ENCODE measurements at places on chromosomes 12 and 14. TPM values are rescaled to one million over a fixed set of nuclear protein-coding genes. Genes with fewer than 3 reads are reported as not detected.

The SMIM41 gene
- not detected for total RNA-seq

The KRT79 gene
- total RNA-seq: not detected

The SLC38A4 gene
- total RNA-seq: not detected

The ASCL1 gene
- not detected for total RNA-seq

The LRRC10 gene
- total RNA-seq: not detected

The KCNC2 gene
- total RNA-seq: not detected

The WNT1 gene
- total RNA-seq: 0.17 TPM

DNA sequence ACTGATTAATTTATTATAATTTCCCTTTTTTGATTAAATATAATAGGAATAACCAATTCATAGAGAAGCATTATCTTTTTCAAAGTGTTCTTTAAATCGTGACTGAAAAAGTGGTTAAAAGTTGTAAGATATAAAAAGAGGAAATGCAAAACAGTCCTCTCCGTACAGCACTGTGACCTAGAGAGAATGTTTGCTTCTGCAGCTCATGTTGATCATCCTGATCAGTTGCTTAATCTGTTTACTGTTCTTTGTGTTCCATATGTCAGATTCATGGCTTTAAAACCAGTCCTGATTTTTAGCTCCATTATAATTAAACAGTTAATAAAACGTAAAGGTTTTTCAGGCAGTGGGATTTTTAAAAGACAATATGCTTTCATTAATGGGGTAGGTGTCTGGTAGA, 4.7 kb downstream of the TTC8 start:
- no peak overlapping the region for H3K4me3 ChIP-seq
- H3K4me1 ChIP-seq: peaks cover 13% of the 10 kb centered on the region
- DNase-seq: no peak
- H3K36me3 ChIP-seq: no peaks in the 10 kb centered on the region

- H3K27ac ChIP-seq: no peak overlapping the region
- DNase-seq: no peak
- no peaks in the 10 kb centered on the region for H3K27me3 ChIP-seq
- no peak overlapping the region for H3K4me3 ChIP-seq
- H3K36me3 ChIP-seq: no peaks in the 10 kb centered on the region
- no peaks in the 10 kb centered on the region for H3K4me1 ChIP-seq
Measured at GRCh38 chr12:131131808-131132117, 178.1 kb downstream of the ADGRD1 start.

DNA sequence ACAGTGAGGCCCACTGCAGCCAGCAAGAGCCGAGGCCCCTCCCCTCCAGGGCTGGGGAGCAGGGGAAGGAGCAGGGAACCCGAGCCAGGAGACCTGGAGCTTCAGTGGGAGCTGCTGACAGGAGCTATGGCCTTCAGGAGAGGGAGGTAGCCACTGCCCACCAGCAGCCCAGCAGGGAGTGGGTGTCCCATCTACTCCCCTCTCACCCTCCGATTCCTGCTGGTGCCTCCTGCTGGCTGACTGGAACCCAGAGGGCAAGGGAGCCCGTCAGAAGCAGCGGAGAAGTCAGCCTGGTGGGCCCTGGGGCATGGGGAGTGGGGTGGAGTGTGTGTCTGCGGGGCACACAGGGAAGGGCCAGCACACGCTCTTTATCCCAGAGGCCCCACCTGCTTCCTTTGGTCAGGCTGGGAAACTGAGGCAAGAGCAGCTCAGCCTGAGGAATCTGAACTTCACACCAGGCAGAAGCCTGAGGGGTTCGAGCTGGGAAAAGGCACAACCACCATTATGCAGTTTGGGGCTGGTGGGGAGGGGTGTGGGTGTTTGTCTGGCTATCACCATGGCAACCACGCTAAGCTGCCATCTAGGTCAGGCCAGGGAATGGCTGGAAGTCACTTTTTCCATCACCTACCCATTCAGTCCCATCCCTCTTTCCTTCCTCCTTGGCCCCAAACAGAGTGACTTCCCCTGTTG, 36.8 kb upstream of the PLEKHG6 start:
- no peak overlapping the region for H3K4me3 ChIP-seq
- H3K27me3 ChIP-seq: peaks cover 26% of the 10 kb centered on the region
- peaks cover 6% of the 10 kb centered on the region for H3K4me1 ChIP-seq
- no peaks in the 10 kb centered on the region for H3K36me3 ChIP-seq

- H3K27me3 ChIP-seq: no peaks in the 10 kb centered on the region
- H3K36me3 ChIP-seq: peaks cover 17% of the 10 kb centered on the region
- DNase-seq: no peak
- H3K27ac ChIP-seq: peak overlapping the region; percentile 83
Measured at GRCh38 chr14:21449899-21450216, 6.1 kb downstream of the CHD8 start.

GRCh38 chr12:77179515-77179914, 114.1 kb upstream of the E2F7 start:
- DNase-seq: no peak
- H3K4me3 ChIP-seq: no peak overlapping the region
- no peaks in the 10 kb centered on the region for H3K36me3 ChIP-seq
- no peaks in the 10 kb centered on the region for H3K27me3 ChIP-seq

GRCh38 chr14:47044841-47045240, 393.3 kb upstream of the RPL10L start:
- DNase-seq: no peak
- no peak overlapping the region for H3K4me3 ChIP-seq
- no peaks in the 10 kb centered on the region for H3K36me3 ChIP-seq
- H3K4me1 ChIP-seq: no peaks in the 10 kb centered on the region
- H3K27me3 ChIP-seq: no peaks in the 10 kb centered on the region
